Keratinocyte (primary cell): ENCODE measurements at places on chromosomes 6 and 20.

DNA sequence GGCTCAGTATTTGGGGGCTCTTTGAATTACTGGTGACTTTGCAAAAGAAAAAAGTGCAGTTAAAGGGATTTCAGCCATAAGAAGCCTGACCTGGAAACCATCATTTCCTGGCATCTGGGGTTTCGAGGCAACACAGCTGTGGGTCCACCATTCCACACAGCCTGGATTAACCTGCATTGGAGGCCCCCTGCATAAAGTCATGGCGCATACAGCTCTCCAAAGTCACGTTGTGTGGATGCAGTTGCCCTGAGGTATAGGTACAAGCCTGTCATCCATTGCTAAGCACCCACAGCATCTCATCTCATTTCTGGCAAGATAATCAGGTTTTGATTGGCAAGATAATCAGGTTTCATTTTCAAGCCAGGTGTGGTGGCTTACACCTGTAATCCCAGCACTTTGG, 54.5 kb upstream of the TAGAP start:
- no peak for DNase-seq

GRCh38 chr20:20566516-20566915, 145.9 kb downstream of the RALGAPA2 start:
- no peak for DNase-seq

- DNase-seq = no peak
Observed at GRCh38 chr6:158376631-158377081, 64.4 kb downstream of the TULP4 start.

GRCh38 chr6:11951868-11952267, 60.2 kb upstream of the HIVEP1 start:
- no peak for DNase-seq

- no peak for DNase-seq
Observed at GRCh38 chr6:77445214-77445613, 18.1 kb downstream of the HTR1B start.

DNA sequence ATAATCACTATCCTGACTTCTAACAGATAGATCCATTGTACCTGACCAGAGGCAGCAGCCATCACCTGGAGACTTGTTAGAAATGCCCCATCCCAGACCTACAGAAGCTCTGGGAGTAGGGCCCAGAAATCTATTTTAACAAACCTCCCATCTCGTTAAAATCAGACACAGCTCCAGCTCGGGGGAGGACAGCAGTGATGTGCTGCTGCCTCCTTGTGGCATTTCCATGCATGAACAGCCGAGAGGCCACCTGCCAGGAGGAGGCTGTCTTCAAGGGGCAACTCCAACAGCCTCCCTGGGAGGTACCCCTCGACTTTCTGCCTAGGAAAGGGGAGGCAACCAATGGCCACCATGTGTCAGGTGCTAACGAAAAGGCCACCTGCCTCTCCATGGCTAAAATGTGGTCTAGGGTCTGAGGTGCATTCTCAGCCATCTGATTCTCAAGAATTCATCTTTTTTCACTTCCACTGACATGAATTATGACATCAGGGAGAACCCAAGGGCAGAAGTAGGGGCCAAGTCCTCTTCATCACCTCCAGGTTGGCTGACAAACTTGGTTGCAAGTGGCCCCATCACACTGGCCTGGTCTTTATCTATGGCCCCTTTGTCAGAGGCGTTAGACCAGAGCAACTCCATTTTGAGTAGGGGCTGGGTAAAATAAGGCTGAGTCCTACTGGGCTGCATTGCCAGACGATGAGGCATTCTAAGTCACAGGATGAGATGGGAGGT, 12.2 kb upstream of the KCNK15 start:
- DNase-seq = no peak

DNA sequence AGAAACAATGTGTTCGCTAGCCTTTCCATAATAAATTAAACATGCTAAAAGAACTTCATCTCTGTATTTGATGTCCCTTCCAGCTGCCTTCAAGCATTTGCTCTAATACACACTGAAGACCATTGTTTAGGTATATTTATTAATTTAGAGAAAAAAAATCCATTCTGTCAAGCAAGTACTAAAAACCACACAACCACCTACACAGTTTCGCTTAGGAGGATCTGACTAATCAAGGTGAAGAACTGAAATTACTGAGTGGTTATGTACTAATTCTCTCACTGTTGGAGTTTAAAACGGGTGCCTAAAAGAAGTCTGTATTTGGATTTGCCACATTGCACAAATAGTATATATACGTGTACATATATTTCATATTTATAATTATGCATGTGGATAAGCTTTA, 58.9 kb downstream of the GMDS start:
- no peak for DNase-seq
